ENCODE measurements at places on chromosomes 2 and 18.

DNA sequence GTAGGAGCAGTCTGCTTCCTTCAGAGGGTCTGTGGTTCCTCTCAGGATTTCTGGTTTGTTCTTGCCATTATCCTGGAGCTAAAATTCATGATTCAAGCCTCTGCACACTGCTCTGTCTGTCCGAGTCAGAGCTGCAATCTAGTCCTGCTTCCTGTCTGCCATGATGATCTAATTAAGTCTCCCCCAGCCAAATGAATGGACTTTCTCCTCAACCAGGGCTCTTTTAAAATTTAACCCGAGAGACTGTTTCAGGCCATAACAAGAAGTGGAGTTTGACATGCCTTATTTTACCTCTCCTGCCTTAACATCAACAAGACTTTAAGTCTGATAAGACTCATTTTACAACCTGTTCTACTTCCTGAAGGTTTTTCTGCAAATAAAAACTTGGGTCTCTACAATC lies 1009.6 kb upstream of the DDX18 start:
- no peak for DNase-seq

- DNase-seq = no peak
These were observed 33.7 kb downstream of the ANKRD30B start for GRCh38 chr18:14781671-14782070.

GRCh38 chr2:224469374-224469964 lies 67.6 kb upstream of the FAM124B start:
- no peak for DNase-seq

- no peak for DNase-seq
These were observed 263.0 kb downstream of the NDUFA10 start for GRCh38 chr2:239762106-239762505.

- no peak for DNase-seq
These were observed 91.3 kb downstream of the ZBTB7C start for GRCh38 chr18:48317781-48318381.

DNA sequence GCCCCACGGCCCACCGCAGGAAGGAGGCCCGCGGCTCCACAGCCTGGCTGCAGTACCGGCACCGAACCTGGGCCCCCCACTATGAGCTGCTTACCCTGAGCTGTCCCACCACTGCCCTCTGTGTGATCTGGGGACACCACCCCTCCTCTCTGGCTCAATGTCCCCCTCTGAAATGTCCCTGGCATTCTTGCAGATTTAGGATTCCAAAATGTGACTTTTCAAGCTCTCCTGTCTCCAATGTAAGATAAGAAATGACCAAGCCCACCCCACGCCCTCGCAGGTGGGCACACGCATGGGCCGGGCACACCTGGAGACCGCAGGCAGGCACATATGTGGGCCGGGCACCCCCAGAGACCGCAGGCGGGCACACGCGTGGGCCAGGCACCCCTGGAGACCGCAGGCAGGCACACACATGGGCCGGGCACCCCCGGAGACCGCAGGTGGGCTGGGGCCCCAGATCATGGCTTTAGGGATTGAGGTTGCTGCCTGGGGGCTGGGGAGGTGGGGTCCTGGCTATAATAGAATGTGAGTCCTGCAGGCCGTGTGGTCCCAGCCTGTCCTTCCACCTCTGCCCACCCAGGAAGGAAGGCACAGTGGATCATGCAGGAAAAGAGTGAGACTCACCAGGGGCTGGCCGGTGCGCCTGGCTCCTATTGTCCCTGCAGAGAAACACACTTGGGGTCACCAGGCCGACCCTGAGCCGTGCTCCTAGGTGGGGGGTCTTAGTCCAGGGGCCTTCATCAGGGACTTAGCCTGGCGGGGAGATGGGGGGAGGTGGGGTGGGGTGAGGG lies 7.2 kb downstream of the PDCD1 start:
- no peak for DNase-seq

- no peak for DNase-seq
These were observed 60.3 kb upstream of the NFE2L2 start for GRCh38 chr2:177324797-177325196.

DNA sequence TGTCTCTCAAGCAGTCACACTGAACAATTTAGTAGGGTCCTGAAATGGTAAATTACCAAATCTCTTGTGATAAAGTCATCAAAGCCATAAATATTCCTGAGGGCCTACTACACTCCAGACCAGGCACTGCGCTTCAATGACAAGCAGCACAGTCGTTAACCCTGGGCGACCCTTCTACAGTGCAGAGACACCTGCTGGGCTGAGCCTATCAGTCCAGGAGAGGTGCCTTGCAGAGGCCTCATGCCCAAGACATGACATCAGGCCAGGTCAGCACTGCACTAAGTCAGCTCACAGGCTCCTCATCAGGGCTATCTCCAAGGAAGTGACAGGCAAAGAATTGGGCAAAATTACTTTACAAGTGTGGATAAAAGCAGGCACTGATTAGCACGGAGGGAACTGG lies 166.4 kb upstream of the EPB41L3 start:
- DNase-seq = no peak

DNA sequence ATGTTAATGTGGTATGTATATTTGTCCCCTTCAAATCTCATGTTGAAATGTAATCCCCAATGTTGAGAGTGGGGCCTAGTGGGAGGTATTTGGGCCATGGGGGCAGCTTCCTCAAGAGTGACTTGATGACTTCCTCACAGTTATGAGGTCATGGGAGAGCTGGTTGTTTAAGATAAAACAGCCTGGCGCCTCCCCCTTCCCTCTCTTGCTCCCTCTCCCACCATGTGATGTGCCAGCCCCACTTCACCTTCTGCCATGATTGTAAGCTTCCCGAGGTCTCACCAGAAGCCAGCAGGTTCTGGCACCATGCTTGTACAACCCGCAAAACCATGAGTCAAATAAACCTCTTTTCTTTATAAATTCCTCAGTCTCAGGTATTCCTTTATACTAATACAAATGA lies 258.3 kb upstream of the POU3F3 start:
- DNase-seq = no peak

GRCh38 chr2:234366891-234367290 lies 130.0 kb downstream of the ARL4C start:
- DNase-seq = no peak

- DNase-seq = no peak
These were observed 276.4 kb downstream of the HRH4 start for GRCh38 chr18:24736662-24737330.

DNA sequence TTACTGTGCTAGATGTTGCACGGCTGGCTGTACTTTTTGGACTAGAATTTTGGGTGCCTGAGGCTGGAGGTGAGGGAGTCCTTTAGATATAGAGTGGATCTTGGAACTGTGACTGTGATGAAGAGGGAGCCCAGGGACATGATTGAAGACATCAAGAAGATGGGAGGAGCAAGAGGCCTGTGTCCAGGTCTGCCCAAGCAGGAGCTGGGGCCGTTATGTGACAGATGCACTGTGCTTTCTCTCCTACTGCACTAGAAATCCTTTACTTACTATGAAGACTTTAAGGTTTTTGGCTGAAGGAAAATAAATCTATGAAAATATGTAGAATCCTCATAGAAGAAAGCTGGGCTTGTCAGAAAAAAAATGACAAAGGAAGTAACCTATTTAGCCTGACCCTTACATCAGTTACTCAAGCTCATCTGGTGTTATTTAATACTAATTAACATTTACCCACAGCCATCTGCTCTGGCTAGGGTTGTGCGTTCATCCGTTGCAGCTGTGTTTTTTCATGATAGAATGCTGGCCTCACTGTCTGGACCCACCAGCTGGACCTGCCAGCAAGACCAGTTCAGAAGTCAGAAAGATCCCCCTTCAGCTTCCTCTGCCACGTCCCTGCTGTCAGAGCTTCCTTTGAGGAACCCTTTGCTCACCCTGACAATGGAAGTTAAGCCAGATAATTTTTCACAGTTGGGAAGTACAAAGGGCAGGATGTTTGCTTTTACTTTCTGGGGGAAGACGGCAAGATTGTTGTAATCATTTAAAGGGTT lies 16.7 kb downstream of the TSN start:
- no peak for DNase-seq

DNA sequence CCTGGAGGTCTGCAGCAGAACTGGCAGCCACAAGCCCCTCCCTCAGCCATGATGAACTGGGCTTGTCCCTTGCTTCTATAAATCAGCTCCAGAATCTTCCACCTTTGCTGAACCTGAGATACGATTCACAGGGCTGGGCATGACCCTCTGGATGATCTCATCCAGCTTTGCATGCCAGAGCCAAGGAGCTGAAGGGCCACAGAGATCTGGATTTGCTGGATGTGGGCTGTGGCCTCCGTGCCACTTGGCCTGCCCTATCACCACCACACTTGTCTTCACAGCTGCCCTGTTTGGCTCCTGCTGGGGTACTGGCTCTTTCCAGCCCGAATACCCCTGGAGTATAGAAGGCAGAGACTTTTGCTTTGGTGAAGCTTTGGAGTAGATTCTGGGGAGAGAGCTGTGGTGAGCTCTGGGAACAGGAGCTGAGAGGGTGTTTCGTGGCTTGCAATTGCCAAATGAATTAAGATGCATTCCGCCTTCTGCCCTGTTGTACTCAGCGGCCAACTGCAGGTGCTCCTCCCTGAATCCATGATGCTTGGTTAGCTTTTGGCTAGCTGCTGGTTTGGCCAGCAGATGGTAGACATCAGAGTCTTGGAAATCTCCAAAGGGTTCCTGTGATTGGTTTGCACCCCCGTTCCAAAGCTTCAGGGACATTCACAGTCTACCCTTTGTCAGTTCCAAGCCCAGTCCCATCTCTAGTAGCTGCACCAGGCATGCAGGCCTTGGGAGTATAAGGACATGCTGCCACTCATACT lies 30.9 kb upstream of the GIGYF2 start:
- no peak for DNase-seq

- DNase-seq = no peak
These were observed 9.6 kb downstream of the PPP1R1C start for GRCh38 chr2:181995289-181995688.

DNA sequence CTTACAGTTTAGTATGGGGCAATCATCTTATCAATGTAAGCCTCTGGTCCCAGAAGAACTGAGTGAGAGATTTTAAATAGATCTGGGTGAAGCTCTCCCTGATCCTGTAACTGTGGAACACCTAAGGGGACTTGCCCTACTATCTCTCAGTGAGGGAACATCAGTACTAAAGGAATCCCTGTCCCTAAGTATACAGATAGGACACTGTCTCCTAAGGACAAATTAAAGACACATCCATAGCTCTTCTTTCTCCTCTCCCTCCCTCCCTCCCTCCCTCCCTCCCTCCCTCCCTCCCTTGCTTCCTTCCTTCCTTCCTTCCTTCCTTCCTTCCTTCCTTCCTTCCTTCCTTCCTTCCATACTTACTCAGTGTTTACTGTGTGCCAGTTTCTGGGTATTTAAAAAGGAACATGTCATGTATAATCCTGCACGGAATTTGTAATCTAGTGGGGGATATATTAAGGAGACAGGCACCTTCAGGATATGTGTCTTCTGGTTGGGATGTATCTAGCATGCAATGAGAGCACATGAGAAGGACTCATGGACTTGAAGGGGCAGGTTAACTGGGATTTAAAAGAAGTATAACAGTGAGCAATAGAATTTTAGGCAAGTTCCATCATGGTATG lies 222.2 kb upstream of the ATP5MC3 start:
- DNase-seq = no peak

GRCh38 chr18:38909972-38910371 lies 1344.4 kb upstream of the CELF4 start:
- DNase-seq = no peak

- no peak for DNase-seq
These were observed 219.9 kb downstream of the EXOC6B start for GRCh38 chr2:72605836-72606442.

GRCh38 chr2:43097644-43098408 lies 128.6 kb downstream of the ZFP36L2 start:
- no peak for DNase-seq

- no peak for DNase-seq
These were observed 285.0 kb upstream of the KCNH7 start for GRCh38 chr2:163123526-163123925.

DNA sequence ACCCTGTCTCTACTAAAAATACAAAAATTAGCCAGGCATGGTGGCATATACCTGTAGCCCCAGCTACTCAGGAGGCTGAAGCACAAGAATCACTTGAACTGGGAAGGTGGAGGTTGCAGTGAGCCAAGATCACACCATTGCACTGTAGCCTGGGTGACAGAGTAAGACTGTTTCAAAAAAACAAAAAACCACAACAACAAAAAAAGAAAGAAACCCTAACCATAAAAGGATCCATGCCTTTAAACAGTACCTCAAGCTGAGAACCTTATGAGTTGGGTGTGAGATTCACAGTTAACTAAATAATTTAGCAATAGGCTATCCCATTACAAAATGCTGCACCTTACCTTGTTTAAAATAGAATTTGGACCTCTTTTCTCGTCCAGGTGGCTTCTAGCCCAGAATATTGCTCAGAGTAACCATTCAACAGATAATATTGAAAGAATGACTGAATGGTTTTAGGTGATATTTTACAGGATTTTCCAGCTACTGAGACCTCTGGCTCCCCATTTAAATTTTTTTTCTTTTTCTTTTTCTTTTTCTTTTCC lies 6.4 kb downstream of the DPYSL5 start:
- DNase-seq = no peak

GRCh38 chr2:28393114-28393836 lies 617 bp downstream of the FOSL2 start:
- no peak for DNase-seq

DNA sequence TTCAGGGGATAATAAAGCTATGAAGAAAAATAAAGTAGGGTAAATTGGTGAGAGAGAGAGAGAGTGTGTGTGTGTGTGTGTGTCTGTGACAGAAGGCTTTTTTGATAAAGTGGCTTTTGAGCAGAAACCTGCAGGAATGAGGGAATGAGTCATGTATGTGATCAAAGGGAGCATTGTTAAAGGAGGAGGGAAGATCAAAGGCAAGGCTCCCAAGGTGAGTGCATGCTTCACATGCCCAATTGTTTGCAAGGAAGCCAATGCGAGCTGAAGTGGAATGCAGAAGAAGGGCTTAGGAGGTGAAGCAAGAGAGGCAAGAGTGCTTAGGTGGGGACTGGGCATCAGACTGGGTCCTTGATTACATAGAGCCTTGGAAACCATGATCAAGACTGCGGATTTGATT lies 96.8 kb downstream of the DNAH6 start:
- no peak for DNase-seq

GRCh38 chr2:71235930-71236587 lies 9.2 kb upstream of the PAIP2B start:
- no peak for DNase-seq

DNA sequence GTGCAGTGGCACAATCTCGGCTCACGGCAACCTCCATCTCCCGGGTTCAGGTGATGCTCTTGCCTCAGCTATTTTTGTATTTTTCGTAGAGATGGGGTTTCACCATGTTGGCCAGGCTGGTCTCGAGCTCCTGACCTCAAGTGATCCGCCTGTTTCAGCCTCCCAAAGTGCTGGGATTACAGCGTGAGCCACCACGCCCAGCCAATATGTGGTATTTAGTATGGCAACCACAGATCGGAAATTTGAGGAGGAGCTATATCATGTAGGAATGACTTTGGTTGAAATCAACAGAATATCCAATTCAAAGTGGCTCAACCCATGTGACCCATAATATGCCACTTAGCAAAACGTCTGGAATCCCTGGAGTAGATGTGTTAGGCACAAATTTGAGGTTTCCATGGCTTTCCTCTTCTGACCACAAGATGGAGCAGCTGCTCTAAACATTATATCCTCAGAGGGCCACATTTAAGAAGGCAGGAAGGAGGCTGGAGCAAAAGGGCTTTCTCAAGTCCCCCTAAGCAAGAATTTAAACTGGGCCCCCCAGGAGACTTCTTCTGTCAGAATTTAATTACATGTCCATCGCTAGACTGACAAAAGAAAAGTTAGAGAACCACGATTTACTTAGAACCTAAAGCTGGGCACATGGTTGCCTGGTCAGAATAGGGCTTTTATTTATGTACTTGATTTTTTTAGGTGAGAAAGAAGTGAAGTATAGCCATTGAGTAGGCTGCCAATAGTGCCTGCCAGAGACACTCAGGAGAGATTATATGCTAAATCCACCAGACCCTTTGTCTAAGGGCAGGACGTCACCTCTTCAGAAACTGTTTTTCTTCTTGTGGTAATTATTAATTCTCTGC lies 49.6 kb upstream of the ITSN2 start:
- DNase-seq = peak; percentile 29

All from NCI-H1048 (cell line).